ENCODE measurements at places on chromosomes 5 and 9. TPM values are rescaled to one million over a fixed set of nuclear protein-coding genes. Genes with fewer than 3 reads are reported as not detected.

The PLCXD3 gene
- total RNA-seq: 0.42 TPM

The ARHGEF39 gene
- 4.7 TPM for total RNA-seq

The HEXB gene
- 111 TPM for total RNA-seq

The LMX1B gene
- total RNA-seq: not detected

The CCNI2 gene
- 1.9 TPM for total RNA-seq

DNA sequence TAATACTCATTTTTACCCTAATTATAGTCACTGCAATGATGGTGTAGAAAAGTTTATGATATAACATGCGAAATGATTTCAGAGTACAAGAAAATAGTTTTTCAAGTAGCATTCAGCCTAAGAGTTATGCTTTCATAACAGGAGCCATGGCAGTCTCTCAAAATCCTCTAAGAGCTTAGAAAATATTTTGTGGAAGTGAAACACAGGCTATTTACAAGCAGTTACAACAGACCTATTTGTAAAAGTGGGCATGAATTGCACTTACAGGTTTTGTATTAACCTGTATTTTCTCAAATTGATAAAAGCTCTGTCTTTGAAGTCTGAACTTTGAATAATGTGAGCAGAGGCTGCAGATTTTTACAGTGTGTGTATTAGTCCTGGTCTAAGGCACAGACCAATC is 523.3 kb downstream of the LRRC70 start:
- DNase-seq: no peak

- no peak for DNase-seq
These were observed 183.4 kb downstream of the DMRT2 start for GRCh38 chr9:1233568-1233967.

- DNase-seq: no peak
These were observed 38.4 kb downstream of the RASGRF2 start for GRCh38 chr5:80998590-80998979.

DNA sequence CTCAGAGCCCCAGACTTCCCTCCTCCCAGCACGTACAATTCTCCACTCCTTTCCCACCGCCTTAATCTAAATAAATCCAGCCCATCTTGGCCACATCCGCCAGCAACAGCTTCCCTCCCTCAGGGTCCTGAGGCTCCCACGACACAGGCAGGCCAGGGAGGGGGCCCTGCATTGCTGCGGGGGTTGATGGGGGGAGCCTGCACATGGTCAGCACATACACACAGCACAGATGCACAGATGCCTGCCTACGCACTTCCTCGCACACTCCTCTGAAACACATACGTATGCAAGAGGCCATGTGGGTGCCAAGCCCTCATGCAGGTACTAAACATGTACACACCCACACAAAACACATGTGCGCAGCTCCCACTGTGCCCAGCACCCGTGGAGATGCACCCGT is 14.8 kb downstream of the PDGFRB start:
- no peak for DNase-seq

DNA sequence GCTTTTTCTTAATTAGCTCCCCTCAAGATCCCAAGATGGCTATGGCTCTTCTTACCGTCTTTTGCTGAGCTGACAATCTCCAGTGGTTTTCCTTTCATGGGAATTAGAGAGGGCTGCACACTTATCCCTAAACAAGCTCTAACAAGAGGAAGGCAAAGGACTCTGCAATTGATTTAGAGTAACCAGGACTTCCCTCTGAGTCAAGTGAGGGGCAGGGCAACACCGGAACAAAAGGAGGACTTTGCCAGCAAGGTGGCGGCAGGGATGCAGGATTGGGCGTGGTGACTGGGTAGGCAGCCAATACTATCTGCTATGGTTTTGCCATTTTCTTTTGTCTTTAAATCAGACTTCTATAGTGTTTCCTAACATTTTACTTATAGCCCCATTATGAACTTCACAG is 9.8 kb downstream of the SLC44A1 start:
- DNase-seq: no peak

- no peak for DNase-seq
These were observed 134.7 kb downstream of the SEMA5A start for GRCh38 chr5:9411142-9411541.

DNA sequence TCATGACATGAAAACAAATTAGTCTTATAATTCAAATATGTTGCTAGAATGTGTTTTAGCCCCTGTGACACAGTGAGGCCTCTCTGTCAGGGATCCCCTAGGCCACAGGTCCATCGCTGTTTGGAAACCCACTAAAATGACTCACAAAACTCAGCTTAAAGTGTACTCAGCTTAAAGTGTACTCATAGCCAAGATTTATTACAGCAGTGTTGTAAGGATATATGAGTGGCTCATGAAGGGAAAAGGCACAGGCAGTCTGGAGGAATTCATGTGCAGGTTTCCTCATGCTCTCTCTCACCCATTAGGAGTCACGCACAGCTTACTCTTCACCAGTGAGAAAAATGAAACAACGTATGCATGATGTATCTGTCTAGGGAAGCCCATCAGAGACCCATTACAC is 24.4 kb upstream of the TGFBI start:
- DNase-seq: no peak

All from urinary bladder (tissue), 4 donors.